CD4-positive, alpha-beta T cell treated with Interleukin-21 for 1 hour (primary cell): ENCODE measurements at places on chromosomes 5 and 9.

- no peak for DNase-seq
Measured at GRCh38 chr5:38613490-38613889, 57.0 kb upstream of the LIFR start.

- DNase-seq, result no peak
Measured at GRCh38 chr9:105390871-105391270, 57.0 kb upstream of the FSD1L start.

DNA sequence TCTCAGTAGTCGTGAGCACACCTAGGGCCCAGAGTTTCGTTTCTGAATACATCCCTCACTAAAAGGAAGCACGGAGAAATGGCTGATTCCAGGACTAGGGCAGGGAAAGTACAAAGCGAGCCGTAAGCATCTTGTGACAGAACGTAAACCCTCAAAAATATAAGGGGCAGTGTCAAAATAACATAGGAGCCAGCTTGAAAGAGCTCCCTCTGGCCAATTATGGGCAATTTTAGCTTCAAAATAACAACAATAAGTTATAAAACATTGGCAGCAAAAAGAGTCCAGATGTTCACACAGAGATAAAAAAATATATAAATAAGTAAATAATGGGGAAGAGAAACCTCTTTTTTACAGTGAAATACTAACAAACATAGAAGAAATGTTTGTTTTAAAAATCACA lies 18.5 kb upstream of the GLIS3 start:
- no peak for DNase-seq

GRCh38 chr5:89421035-89421434 lies 538.1 kb upstream of the MEF2C start:
- no peak for DNase-seq

DNA sequence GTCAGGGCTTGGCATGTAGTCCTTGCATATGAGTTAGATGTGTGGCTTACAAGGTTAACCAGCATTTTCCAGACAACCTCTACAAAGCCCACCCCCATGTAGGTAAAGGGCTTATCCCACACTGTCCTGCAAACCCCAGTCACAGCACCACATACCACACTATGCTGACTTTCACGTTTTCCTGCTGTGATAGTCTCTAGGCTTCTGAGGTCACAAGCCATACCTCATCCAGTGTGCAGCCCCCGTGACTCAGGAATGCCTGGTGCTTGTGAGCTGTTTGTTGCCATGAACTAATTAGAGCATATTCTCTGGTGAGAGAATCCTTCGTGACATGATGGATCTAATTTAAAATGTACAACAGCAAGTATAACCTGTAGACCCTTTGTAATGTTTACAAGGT lies 50.8 kb downstream of the ERAP1 start:
- no peak for DNase-seq

- DNase-seq, result no peak
Measured at GRCh38 chr9:947985-948384, 28.5 kb upstream of the DMRT3 start.

GRCh38 chr5:111131356-111131755 lies 39.2 kb downstream of the WDR36 start:
- no peak for DNase-seq

GRCh38 chr9:120787933-120788332 lies 5.3 kb downstream of the FBXW2 start:
- no peak for DNase-seq

DNA sequence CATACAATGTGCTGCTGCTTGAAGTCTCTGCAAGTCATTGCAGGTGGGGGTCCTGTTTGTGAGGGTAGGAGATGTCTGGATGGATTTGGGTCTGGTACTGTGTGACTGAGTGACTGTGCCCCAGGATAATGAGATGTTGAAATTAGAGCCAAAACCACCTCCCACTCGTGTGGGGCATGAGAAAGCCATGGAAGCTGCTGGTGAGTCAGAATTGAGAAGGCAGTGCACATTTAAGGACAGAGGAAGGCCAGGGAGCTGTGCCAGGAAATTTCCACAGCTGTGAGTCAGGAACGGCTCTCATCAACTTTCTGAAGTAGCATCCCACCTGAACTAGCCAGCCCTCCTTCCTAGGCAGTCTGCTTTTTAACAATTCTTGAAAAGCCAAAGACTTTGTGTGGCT lies 229.8 kb downstream of the DRD1 start:
- DNase-seq, result no peak

DNA sequence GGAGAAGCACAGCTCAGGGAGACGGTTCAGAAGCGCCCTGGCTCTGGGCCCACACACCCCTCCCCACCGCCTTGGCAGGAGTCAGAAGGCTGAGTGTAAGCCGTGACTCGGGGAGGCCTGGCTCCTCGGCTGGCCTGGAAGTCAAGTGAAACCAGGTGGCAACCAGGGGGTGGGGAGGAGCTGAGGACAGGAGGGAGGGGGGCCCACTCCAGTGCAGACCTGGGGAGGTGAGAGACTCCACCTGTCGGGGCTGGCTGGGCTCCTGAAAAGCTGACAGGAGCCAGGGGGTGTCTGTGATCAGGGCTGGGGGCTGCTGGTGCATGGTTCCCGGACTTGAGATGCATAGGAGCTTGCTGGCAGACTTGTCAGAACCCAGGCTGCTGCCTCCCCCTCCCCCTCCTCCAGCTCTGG lies 150.2 kb upstream of the PHYKPL start:
- DNase-seq, result no peak

DNA sequence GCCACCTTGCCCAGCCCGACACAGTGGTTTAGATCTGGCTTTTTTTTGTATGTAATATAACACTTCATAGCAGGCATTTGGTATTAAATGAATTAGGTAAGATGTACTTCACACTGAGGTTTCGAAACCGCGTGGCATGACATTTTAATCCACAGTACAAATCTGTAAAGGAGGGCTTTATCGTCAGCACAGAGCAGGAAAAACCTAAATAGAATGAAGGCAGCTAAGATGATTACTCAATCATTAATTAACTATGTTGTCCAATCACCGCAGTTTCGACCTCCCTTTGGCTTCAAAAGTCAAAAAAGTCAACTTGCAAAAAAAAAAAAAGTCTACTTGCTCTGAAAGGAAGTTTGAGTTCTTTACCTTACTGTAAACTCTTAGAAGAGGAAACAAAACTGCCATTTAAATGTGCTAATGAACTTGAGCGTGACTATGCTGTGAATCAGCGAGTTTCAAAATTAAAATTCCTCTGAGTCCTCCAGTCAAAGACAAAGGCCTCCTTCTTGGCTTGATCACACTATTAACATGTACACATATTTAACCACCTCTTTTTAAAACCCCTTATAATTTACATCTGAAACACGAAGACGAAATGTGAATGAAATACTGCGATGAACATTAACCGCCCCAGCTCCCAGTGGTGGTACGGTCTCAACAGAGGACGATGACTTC lies 698 bp upstream of the SEC24A start:
- peak; percentile 63 for DNase-seq

GRCh38 chr9:15244001-15244441 lies 63.0 kb downstream of the TTC39B start:
- DNase-seq, result no peak

DNA sequence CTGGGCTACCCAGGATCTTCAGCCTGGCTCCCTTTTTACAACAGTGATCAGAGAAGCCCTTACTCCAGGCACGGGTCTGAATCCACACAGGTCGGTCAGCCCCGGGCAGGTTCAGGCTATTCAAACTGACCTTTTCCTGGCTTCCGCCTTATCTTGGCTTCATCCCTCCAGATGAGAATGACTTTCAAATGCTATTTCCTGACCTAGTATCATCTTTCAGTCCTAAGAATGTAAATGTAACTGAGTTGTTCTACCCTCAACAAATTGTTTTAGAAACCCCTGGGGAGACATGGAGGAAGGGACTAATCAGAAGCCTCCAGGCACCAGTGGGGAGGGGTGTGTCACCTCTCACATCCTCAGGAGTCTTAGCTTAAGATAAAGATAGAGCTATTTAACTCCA lies 213.2 kb downstream of the EPB41L4A start:
- no peak for DNase-seq

DNA sequence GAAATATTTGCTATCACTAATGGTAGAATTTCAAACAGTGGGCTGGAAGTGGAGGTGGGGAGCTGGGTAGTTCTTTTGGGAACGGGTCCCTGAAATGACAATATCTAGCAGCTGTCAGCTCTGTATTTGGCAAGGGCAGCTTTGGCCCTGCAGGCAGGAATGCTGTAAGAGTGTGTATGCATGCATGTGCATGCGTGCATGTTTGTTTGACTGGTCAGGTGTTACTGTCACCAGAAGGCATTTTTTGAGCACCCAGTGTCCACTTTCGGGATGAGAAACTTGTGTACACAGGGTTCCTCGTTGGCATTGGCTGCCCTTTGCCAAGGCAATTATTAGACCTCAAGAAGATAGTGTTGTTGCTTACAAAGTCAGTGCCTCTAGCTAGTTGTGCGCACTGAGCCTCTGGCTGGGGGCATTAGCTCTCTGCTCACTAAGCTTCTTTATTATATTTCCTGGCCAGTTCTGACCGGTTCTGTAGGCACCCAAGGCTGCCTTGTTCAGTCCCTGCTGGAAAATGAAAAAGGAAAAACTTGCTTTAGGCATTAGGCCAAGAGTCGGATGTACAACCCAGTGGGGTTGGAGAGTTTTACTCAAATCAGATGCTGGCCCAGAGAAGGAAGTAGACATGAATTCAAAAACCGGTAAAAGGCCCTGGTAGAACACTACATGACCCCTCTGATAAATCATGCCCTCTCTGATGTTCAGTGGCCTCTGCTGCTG lies 2.0 kb downstream of the CYFIP2 start:
- DNase-seq, result no peak

DNA sequence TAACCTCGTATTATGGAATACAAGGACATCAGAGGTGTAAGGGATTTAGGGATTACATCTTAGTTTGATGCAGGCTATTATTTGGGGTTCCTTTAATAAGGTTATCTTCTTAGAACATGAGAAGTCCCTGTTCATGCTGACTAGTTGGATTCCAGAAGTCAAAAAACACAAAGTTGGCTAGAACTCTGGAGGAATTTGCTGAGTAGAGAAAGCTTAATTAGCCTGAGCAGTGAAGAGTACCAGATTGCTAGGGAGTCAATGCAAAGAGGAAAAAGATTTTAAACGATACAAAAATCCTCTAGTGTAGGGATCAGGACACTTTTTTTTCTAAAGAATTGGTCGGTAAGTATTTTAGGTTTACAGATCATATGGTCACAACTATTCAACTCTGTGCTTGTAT lies 1872.5 kb upstream of the C9orf72 start:
- no peak for DNase-seq

GRCh38 chr5:68419637-68420452 lies 204.3 kb downstream of the PIK3R1 start:
- no peak for DNase-seq

GRCh38 chr9:9117866-9118265 lies 1318.3 kb upstream of the DMAC1 start:
- DNase-seq, result no peak

DNA sequence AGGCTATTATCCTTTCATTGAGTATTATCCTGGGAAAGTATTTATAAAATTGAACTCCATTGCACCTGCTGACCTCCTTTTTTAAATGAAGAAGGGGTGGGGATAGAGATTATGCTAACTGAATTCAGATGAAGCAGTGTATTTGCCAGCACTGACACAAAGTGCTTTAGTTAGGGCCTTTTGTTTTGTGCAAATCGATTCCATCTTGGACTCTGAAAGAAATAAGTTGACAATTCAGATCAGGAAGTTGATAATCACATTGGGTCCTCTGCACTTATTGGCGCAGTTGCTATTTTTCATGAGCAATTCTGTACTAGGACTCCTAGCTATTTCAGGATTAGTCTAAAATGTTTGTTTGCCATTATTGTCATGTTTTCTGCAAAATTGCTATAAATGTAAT lies 101.6 kb upstream of the FSD1L start:
- DNase-seq, result no peak

DNA sequence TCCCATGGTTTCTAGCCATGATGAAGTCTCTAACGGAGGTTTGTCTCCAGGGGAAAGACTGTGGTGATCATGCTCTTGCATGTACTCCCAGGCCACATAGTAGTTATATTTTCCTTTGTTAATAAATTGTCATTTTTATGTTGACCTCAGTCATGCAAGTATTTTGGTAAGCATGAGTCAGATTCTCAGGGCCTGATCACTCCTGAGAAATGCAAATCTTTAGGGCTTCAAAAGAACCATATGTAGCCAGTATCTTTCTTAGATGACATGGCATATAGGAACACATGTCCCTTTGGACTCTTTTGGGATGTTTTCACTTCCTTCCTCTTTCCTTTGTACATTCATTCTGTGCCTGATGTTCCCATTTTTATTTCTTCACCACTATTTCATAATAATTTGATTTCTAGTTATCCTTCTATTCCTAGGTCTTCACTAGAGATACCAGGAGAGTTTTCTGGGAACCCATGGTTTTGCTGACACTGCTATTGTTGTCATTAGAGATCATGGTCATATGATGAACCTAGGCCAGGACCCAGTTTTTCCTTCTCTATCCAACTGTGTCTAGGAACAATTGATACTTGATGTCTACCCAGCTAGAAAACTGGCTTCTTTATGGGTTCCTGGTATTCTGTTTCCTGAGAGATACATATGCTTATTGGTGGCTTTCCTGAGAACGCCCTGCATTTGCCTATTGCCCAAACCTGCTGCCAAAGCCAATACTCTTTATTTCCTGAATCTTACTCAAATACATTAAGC lies 248.1 kb upstream of the NREP start:
- DNase-seq, result no peak

DNA sequence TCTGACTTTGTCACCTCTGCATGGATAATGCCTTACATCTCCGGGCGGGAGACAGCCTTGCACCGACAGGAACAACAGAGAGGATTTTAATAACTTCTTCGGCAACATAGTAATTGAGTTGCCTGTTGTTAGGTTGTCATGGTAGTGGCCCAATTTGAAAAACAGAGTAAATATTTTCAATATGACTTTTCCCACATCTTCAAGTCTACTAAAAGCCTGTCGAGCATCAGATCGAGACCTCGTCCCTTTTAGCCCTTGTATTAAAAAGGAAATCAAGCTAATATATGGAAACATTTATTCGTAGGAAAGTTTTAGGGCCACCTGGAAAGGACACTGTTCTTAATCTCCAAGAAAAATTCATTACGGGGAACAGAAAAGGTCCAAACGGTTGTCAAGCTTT lies 70.8 kb upstream of the FCN2 start:
- DNase-seq, result no peak

DNA sequence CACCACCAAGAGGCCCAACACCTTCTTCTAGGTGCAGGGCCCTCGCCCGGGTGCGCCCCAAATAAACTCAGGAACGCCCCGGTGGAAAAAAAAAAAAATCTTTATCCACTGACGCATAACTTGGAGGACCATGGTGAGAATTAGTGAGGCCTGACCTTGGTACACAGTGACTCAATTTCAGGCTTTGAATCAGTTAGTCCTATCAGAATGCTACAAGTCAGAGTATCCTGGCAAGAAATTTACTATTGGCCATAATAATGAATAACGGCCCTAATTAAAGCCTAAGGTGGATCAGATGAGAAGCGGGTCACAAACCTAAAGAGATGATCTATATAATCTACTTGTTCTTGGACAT lies 914.2 kb upstream of the DMAC1 start:
- DNase-seq, result no peak

- no peak for DNase-seq
Measured at GRCh38 chr5:6340100-6340499, 38.2 kb downstream of the MED10 start.

GRCh38 chr9:132056717-132057560 lies 22.7 kb downstream of the MED27 start:
- no peak for DNase-seq

GRCh38 chr9:2210201-2210600 lies 195.1 kb downstream of the SMARCA2 start:
- no peak for DNase-seq
